Activated T-helper 17 cell treated with anti-CD3 and anti-CD28 coated beads, Interleukin-2, amount 50 U/mL, for 72 hours (primary cell): ENCODE measurements at places on chromosomes 2 and 18. TPM values are rescaled to one million over a fixed set of nuclear protein-coding genes. Genes with fewer than 3 reads are reported as not detected.

TRPM8 gene
- 0.21 TPM for total RNA-seq

DNA sequence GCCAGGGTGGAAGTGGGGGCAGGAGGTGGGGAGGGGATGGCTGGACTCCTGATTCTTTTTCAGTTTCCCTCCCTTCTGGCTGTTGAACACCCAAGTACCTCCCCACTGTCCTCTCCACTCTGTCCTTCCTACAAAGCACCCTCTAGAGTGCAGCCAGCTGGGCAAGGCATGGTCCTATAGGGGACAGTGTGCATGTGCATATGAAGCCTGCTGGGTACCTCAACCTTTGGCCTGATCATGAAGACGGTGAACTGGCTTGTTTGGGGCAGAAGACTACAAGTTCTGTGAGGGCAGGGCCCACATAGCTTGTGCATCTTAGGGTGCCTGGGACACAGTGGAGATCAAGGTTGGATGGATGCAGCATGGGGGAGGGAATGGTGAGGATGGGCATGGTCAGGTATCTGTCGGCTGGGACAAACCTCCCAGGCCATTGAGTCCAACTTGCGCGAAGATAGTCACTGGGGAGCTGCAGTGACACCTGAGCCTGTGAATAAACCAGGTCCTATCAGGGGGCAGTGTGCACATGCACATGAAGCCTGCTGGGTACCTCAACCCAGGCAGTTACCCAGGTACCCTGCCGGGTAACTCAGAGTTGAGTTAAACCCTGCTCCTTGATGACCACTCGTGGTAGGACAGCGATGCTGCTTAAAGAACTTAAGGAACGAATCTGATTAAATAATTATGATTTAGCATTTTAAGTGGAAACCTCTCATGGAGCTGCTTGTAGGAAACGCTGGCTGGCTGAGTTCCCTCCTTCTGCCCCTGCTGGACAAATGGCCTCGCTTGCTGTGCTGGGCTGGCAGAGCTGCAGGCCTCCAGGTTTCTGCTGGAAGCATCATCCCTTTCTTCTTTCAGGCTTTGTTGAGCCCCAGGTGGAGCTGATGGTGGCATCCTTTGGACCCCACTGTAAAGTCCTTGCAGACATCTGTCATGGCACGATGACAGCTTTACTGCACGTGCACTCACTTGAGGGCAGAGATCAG lies 84.0 kb downstream of the POLR1A start:
- no peak for ATAC-seq

DNA sequence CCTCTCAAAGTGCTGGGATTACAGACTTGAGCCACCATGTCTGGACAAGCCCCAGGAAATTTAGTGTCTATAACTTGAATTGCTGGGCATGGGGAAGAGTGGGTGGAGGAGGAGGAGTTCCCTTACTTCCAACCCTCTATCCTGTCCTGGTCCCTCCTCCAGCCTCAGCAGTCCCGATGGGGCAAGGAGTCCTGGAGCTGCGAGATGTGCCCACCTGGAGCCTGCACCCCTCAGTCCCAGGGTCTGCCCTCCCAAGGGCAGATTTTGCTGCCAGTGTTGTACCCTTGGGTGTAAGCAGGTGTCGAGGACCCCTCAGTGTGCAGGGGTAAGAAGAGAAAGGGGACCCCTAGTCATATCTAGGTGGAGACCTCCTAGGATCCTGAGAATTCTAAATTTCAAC lies 2.8 kb downstream of the VAMP8 start:
- no peak for ATAC-seq

GRCh38 chr18:53941601-53942338 lies 282.7 kb downstream of the MBD2 start:
- no peak for ATAC-seq

GRCh38 chr2:159218389-159218788 lies 68.1 kb downstream of the WDSUB1 start:
- no peak for ATAC-seq
